ENCODE measurements at places on chromosomes 3 and 15. TPM values are rescaled to one million over a fixed set of nuclear protein-coding genes. Genes with fewer than 3 reads are reported as not detected.

ZNF609 gene
- total RNA-seq, result 37.8 TPM

CHMP2B gene
- total RNA-seq, result 54.6 TPM

GOLGA6L4 gene
- 1.8 TPM for total RNA-seq

EIF4E3 gene
- total RNA-seq, result not detected

GRCh38 chr15:100687582-100688141 is 85.3 kb downstream of the ASB7 start:
- no peak for DNase-seq

DNA sequence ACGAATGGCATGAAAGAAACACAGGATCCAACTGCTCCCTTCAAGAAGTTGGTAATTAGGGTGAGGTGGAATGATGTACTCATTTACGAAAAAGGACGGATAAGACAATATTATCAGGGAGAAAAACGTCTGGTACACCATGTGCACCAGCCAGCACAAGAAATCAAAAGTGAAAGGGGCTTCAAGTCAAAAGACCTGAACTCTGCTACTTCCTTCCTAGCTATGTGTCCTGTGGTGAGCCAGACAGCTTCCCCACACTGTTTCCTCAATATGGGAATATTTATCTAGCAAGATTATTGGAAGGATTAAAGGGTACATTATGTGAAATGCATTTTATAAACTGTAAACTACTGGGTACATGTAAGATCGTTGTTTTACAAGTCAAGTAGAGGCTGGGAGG is 33.9 kb downstream of the RAB27A start:
- no peak for DNase-seq

DNA sequence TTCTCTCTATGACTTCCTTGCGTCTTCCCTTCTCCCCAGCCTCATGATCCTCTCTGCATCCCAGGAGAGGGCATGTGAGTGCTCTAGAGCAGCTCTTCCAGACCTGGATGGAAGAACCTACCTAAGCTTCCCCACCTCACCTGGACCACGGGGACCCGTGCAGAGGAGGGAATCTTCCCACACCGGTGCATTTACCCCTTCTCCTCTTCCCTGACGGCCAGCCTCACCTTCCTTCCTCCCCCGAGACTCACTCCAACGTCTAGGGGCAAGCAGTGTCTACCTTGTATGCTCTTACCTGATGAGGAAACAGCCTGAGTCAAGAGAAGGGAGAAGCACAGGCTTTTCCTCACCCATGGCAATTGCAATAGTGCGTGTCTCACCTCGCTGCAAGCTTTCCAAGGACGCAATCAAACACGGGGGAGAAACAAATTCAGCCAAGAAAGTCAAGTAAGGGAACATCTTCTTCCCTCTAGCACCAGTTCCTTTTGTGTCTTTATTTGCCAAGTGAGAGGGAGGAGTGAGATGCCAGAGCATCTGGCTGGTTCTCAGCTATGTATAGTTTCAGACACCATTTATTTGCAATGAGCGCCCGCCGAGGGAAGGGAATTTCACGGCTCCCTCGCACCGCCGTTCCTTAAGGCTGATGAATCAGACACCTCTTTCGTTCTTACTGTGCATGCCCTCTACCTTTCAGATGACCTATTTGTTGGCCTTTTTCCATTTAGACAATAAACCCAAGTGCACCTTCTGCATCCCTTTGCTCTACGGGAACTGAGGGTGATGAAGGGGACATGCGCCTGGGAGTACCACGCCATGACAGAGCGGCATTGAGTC is 1.8 kb upstream of the CCR9 start:
- no peak for DNase-seq

GRCh38 chr3:97917813-97918536 is 54.3 kb downstream of the RIOX2 start:
- peak; percentile 44 for DNase-seq

GRCh38 chr15:30956216-30957124 is 35.0 kb downstream of the MTMR10 start:
- no peak for DNase-seq

DNA sequence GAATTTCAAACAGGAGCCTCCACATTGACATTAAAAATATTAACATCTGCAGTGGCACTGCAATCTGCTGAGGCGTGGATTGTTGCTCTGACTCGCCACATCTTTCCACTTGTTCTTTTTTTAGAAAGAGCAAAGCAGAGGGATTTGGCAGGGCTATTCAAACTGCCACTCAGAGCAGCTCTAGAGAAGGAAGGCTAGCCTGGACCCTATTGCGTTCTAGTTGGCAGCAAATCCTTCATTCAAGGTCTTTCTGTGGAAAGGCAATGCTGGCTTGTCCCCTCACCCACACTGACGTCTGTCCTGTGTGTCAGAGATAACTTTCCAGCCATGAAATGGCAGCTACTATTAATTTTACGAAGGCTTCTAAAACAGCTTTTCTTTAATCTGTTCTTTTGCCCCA is 483.2 kb upstream of the SGO1 start:
- DNase-seq, result no peak

GRCh38 chr15:20409247-20409646 is 132.4 kb downstream of the GOLGA6L6 start:
- DNase-seq, result no peak

DNA sequence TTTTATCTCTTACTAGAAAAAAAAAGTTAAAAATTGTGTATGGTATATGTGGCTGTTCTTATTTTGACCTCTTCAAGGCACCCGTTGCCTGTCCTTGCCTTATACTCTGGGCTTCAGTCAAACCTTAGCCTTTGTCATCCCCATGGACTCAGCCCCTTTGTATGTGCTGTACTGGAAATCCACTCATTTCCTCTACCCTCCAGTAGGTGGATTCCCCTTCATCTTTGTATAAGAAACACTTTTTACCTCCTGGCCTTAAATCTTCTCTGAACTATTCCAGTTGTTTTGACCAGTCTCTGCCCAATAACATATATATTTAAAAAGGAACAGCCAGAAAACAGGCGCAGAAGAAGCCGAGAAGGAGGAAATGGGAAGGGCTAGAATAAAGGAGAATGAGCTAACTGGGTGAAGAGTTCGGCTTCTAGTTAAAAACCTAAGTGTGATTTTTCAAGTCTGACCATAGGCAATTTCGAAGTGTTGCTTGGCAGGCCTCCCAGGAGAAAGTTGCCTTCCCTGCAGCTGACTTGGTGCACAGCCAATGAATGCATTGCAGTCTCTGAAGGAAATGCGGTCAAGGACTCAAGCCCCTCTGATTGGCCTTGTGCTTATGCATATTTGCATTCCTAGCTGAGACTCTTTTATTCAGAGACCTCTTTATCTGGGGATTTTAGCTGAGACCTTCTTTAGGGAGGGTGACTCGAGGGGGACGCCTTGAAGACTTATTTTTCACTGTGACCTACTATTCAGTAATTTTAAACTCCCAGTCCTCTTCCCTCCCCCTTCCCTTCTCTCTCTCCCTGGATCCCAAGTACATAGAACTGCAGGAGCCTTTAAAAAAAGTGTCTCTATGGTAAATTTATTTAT is 277.4 kb downstream of the ROBO1 start:
- DNase-seq, result no peak

GRCh38 chr3:134333522-134334181 is 40.6 kb downstream of the AMOTL2 start:
- DNase-seq, result no peak

DNA sequence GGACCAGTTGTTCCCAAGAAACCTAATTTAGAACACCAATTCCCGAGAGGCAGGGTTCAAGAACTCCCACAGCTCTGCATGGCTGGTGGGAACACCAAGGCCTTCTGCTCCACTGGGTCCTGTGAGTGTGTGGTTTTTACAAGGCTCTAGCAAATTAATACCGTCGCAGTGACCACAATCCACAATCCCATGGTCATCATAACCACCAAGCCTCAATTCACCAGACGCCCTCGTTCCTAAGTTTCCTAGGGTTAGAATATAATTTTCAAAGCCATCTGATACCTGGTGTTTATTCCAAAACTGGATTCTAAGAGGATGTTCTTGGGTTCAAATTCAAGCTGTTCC is 114.9 kb upstream of the RPL32 start:
- no peak for DNase-seq

GRCh38 chr3:47613722-47614121 is 35.1 kb upstream of the CSPG5 start:
- no peak for DNase-seq

GRCh38 chr3:186457236-186457635 is 86.9 kb downstream of the CRYGS start:
- no peak for DNase-seq

GRCh38 chr3:30206051-30206450 is 400.4 kb upstream of the TGFBR2 start:
- no peak for DNase-seq

DNA sequence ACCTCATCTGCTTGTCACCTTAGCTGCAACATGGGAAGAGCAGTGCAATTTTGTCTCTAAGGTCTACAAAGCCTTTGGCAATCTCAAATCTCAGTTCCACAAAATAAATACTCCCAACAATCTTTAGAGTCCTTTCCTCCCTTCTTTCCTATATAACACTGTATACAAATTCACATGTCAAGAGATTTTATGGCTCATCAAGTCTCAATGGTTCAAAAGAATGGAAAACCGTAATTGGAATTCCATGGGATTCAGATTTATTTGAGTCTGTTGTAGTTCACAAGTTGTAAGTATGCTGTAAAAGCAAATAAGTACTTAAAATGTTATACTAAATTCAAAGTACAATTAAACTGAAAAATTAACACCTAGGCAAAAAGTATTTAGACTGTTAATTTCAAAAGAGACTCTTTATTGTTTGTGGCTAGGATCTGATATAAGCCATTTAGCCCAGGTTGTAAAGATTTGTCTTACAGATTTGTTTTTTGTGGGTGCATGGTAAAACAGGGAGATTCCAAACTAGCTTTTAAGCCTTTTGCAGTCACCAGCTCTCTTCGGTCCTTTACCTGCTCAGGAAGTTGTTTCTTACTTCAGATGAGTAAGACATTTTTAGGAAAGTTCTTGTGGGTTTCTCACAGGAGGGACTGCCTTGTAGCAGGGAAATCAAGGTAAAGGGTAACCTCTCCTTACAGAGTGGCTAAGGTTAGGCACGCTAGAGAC is 50.1 kb downstream of the CMSS1 start:
- no peak for DNase-seq

DNA sequence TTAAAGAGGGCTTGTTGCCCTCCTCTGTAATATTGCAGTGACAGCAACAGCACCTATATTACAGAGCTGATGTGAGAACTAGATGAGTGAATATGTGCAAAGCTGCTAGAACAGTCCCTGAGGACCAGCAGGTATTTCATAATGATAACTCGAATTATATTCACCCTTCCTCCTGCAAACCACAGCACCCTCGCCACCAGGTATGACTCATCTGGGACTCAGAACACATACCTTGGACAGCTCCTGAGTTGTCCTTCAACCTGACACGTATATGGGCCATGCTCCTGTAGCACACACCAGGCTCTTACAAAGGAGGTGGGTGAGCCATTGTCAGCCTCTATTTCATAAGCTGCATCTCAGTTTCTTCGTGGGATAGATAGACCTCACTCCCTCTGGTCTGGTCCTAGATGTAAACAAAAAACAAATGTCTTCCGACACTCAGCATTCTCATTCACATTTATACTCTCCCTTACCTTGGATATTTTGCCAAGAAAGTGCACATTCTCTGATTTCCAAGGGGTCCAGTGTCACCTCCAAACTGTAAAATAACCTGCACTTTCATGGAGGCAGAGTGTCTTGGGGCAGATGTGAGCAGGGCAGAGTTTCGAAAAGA is 124.5 kb downstream of the TLE3 start:
- DNase-seq, result peak; percentile 75

DNA sequence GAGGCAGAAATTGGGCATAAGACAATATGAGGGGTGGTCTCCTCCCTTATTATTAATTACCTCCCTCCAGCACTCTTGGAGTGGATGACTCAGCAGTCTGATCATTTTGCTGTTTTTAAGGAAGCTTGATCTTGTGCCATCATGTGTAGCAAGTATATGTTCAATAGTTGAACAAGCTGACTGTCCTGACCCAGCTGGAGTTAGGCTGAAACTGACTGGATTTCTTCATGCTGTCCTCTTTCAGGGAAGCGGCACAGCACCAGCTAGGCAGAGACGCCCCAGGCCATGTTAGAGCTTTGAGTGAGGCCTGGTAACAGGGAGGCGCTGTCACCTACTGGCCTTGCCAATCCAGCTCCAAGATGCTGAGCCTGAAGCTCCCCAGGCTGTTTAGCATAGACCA is 54.4 kb upstream of the KIF23 start:
- no peak for DNase-seq

DNA sequence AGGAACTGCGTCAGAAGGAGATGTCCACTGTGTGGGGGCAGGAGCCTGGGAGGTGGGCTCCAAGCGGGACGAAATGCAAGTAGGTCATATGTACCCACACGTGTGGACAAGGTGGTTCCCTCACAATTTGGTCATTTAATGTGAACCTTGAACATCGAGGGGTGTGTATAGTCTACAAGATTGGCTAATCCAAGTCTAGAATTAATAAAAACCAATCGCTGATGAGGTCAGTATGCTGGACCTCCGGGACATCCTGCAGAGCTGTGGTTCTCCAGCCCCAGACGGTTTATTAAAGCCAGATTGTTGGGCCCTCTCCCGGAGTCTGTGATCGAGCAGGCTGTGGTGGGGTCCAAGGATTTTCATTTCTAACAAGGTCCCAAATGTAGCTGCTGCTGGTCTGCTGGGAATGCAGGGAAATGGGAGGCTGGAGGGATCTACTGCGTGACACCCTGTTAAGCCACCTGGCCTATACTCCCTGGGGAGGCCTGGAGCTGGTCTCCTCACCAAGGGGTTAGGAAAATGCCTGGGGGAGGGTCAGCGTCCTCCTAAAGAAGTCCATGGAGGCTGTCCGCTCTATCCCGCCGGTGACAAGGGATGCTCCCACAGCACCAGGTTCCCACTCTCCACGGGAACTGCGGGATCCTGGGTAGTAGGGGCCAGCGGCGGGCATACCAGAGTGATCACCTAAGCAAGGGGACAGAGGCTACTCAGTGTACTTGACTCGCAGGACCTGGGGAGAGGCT is 25.1 kb downstream of the PCSK6 start:
- no peak for DNase-seq

- no peak for DNase-seq
These were observed 59.3 kb upstream of the CHMP2B start for GRCh38 chr3:87167628-87168456.

- DNase-seq, result no peak
These were observed 51.6 kb downstream of the ATG7 start for GRCh38 chr3:11323813-11324212.

DNA sequence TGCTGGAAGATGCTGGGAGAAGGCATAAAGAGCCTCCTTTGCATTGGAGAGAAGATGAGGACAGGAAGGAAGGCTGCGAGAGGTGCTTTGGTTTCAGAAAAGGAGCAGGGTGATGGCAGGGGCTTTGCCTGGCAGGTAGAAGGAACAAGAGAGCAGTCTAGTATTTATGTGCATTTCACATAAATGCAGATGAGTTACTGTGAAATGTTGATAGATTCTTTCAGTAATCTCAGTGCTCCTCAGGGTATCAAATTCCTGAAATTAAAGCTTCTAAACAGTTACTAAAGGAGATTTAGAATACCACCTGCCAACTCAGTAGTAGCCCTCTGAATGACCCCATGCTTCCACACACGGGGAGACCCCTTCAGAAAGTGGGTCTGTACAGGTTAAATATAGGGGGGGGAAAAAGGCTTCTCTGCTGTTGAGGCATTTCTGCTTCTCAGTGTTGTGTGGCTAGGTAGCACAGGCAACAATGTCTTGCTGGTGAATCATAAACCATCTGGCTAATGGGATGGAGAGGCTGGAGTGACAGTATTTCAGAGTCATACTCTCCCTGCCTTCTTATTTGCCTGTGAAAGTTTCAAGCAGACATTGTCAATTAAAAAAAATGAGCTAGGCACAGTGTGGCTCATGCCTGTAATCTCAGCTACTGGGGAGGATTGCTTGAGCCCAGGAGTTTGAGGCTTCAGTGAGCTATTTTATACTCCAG is 14.3 kb upstream of the FBXL22 start:
- DNase-seq, result no peak
